ENCODE measurements at places on chromosomes 5 and 9.

DNA sequence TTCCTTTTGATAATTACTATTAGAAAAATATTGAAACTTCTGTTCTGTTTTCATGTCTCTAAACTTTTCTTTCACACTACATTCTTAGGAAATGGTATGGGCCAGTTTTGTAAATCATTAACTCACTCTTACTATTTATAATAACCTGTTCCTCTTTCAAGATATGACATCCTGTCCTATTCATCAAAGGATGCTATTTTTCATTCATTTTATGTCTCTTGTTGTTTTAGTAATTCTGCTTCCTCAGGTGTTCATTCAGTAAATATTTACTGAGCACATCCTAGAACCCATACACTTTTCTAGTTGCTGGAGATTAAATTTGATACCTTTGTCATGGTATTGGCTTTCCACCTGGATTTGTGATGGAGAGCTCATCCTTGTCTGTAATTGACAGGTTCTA lies 58.0 kb downstream of the GDA start:
- no peak for DNase-seq

DNA sequence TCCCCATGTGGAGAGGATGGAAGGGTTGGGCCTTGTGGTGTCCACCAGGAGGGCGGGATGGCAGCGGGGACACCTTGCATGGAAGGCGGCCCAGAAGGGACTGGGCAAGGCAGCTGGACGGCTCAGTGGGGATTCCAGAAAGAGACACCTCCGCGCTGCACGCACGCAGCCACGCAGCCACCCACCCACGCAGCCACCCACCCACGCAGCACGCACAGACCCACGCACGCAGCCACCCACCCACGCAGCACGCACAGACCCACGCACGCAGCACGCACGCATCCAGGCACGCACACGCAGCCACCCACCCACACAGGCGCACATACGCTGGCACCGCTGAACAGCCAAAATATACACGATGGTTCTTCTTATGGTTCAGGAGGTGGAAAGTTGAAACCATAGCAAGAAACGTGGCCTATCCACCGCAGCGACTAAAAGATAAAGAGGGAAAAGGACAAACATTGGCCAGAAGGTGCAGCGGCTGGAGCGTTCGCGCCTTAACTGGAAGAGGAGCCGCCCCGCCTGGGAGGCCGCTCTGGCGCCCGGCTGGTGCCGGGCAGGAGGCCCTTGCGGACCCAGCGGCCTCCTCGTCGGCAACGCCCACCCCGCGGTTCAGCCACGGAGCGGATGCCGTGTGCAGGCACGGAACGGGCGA lies 22.2 kb upstream of the EXOC3 start:
- DNase-seq = no peak

GRCh38 chr9:83027153-83027891 lies 35.6 kb downstream of the RASEF start:
- DNase-seq = no peak

DNA sequence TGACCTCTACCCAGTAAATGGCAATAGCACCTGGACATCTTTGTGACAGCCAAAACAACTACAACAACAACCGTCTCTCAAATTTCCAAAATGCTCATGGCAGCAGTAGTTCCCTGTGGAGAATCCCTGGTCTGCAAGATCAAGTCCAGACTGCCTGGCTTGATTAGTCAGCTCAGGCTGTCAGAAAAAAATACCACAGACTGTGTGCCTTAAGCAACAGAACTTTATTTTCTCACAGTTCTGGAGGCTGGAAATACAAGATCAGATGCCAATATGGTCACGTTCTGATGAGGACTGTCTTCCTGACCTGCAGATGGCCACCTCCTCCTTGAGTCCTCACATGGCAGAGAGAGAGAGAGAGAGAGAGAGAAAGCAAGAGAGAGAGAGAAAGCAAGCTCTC lies 52.3 kb upstream of the MOCS2 start:
- no peak for DNase-seq

- DNase-seq = no peak
Measured at GRCh38 chr5:81184749-81185110, 48.4 kb upstream of the CKMT2 start.

All from suppressor macrophage treated with lipopolysaccharide for 4 hours (primary cell).